ENCODE measurements at places on chromosomes 13 and 19. TPM values are rescaled to one million over a fixed set of nuclear protein-coding genes. Genes with fewer than 3 reads are reported as not detected.

Gene KIR2DL4
- not detected for total RNA-seq

Gene TRIM28
- total RNA-seq, result 628 TPM

Gene SLC7A1
- total RNA-seq, result 26.1 TPM

Gene ZNF730
- not detected for total RNA-seq

Gene KLK3
- not detected for total RNA-seq

Gene EMP3
- 436 TPM for total RNA-seq

Gene PSPN
- 0.67 TPM for total RNA-seq

Gene PSG2
- not detected for total RNA-seq

Gene RPS16
- 7,787 TPM for total RNA-seq

Gene CACNA1A
- 0.04 TPM for total RNA-seq

Gene KLK15
- total RNA-seq, result not detected

Gene TMEM150B
- total RNA-seq, result not detected

Gene FAM216B
- not detected for total RNA-seq

Gene GRIN3B
- 1.8 TPM for total RNA-seq

Gene KLK2
- not detected for total RNA-seq

Gene CD209
- total RNA-seq, result not detected

All from A549 treated with Mapracorat at 1 μM for 4 hours (cell line).